ENCODE measurements at places on chromosomes 12 and 14. TPM values are rescaled to one million over a fixed set of nuclear protein-coding genes. Genes with fewer than 3 reads are reported as not detected.

GRCh38 chr14:24241829-24242443, 487 bp downstream of the TINF2 start:
- DNase-seq: peak; percentile 95
- peak overlapping the region; percentile 76 for H3K4me3 ChIP-seq

- H3K27ac ChIP-seq: no peak overlapping the region
- no peak for DNase-seq
- no peak overlapping the region for H3K4me3 ChIP-seq
- no peaks in the 10 kb centered on the region for H3K27me3 ChIP-seq
Observed at GRCh38 chr14:65042296-65042695, 55.6 kb downstream of the FNTB start.

DNA sequence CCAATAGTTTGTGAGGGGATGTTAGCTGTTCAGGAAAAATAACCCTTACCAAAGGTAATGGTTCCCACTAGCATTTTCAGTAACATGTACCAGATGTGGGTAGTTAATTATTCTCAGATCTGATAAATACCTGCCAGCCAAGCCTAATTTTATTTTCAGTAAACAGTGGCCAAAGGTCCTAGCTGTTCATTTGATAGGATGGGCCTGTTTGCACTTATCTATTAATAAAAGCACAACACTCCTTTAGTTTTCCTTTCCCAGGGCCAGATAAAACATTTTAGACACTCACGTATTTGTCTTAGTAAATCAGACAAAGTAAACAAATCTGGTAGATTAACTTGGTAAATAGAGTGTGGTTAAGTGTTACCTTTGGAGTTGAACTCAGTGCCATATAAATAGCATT, 345.1 kb downstream of the RAD51B start:
- no peaks in the 10 kb centered on the region for H3K36me3 ChIP-seq
- no peak overlapping the region for H3K4me3 ChIP-seq
- peak; percentile 54 for DNase-seq
- H3K4me1 ChIP-seq: peaks cover 21% of the 10 kb centered on the region

The SYT1 gene
- total RNA-seq: 0.51 TPM
